ENCODE measurements at places on chromosomes 4 and X.

- DNase-seq: no peak
Observed at GRCh38 chr4:105710678-105711077, 2.1 kb downstream of the GSTCD start.

DNA sequence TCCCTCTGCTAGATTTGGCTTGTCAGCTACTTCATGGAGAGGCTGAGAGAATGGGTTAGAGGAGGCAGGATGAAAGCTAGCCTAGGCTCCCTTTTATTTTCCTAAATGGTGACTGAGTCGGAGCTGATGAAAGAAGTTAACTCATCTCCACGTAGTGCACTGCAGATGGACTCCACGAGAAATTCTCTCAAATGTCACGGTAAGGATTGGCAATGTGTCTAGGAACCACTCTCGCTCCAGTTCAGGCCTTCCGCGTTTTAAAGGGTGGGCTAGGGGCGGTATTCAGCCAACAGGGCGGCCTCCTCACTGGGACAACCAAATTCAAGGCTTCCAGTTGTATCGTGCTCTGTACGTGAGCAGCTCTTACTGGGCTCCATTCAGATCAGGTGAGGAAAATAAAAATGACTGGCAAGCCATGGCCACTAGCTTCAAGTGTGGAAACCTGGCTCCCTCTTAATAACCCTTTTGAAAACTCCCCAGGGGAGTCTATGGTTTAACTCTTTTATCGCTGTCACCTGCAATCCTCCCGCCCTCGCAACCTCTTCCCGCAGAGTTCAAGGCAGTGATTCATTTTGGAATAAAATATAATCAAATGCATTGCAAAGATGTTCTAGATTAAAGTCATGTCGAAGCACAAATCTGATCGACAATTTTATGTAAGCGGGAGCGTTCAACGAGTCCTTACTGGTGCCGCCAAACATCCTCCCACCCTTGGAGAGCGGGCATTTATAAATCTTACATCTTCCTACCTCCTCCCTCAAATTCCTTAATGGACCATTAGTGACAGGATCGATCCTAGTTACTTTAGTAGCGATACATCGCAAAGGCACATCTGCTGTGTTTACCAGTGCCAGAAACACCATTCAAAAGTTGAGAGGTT, 1.2 kb downstream of the SPOCK3 start:
- DNase-seq: no peak

- no peak for DNase-seq
Observed at GRCh38 chr4:120540625-120541024, 381.9 kb downstream of the PRDM5 start.

GRCh38 chrX:136061286-136061685, 76.1 kb downstream of the SLC9A6 start:
- no peak for DNase-seq

GRCh38 chr4:77009511-77010115, 60.1 kb downstream of the SEPTIN11 start:
- no peak for DNase-seq

GRCh38 chr4:665751-666435, 8.2 kb downstream of the ATP5ME start:
- no peak for DNase-seq

GRCh38 chr4:1806596-1807331, 13.7 kb downstream of the FGFR3 start:
- no peak for DNase-seq

DNA sequence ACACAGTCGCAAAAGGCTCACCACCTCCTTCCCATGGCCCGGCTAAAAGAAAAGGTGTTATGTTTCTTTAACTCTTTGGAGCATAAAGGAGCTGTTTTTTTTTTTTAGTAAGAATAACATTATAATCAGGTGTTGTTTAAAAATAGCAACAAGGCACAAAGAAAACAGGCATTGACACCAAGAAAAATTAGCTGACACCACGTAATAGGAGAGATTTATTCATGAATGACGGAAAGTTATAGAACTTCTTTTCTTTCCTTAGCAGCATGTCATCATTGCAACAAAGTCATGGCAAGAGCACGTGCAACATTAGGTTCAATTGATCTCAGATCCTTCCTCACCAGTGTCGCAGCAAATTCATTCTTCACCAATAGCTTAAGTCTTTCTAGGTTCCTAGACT, 302.9 kb upstream of the ZFP42 start:
- DNase-seq: no peak
